Stimulated activated memory B cell treated with anti-CD40 and anti-IgM and Interleukin-4, amounts not matched to agents 10 μg/mL and 1 μg/mL and 100 μg/mL, for 72 hours (primary cell): ENCODE measurements at places on chromosomes 1 and 21.

DNA sequence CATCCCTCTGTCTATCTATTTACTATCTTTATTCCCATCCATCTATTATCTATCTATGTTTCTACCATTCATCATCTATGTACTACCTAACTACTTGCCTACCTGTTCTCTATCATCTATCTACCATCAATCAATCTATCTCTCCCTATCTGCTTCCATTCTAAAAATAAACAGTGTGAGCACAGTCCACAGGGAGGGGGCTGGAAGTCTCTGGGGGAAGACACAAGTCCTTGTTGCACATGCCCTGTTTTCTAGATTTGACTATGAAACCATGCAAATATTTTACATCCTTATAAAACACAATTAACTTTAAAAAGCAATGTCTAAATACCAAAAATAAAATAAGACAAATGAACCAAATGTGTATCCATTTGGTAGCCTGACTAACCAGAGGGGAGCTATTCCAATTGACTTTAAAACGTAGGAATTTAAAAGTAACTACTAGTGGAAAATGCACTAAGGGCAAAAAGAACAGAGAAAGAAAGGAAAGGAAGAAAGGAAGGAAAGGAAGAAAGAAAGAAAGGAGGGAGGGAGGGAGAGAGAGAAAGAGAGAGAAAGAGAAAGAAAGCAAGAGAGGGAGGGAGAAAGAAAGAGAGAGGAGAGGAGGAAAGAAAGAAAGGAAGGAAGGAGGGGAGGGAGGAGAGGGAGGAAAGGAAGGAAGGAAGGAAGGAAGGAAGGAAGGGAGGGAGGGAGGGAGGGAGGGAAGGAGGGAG lies 13.6 kb upstream of the RIPK4 start:
- no peak for ATAC-seq

GRCh38 chr1:164785841-164786534 lies 227.0 kb downstream of the PBX1 start:
- ATAC-seq = no peak

DNA sequence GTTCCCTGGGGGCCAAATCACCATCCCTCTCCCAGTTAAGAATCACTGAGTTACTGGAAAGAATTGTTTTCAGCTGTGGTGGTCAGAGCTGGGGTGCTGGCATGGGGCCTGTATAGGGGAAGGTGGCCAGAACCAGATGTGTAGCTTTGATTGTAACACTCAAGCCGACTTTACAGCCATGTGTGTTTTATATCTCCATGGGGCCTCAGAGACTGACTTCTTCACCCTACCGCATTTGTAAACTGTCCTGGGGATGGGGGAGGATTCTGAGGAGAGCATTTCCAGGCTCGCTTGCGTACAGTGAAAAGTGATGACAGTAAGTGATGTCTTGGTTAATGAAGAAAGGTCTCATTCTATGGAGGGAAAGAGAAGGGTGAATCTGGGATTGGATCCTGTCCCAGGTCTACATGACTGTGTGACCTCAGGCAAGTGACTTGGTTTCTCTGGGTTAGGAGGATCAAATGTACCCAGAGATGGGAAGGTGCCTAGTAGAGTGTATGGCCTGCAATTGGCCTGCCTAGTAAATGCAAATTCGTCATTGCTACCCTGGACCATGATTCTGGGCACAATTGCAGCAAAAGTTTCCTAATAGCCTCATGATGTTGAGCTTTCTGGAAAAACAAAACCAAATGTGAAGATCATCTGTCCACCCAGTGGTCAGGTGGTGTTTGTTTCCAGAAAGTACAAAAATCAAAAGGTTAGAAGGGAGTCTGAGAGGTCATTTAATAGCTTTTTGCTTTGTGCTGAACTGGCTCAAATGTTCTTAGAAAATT lies 49.7 kb upstream of the RCC2 start:
- ATAC-seq = no peak

DNA sequence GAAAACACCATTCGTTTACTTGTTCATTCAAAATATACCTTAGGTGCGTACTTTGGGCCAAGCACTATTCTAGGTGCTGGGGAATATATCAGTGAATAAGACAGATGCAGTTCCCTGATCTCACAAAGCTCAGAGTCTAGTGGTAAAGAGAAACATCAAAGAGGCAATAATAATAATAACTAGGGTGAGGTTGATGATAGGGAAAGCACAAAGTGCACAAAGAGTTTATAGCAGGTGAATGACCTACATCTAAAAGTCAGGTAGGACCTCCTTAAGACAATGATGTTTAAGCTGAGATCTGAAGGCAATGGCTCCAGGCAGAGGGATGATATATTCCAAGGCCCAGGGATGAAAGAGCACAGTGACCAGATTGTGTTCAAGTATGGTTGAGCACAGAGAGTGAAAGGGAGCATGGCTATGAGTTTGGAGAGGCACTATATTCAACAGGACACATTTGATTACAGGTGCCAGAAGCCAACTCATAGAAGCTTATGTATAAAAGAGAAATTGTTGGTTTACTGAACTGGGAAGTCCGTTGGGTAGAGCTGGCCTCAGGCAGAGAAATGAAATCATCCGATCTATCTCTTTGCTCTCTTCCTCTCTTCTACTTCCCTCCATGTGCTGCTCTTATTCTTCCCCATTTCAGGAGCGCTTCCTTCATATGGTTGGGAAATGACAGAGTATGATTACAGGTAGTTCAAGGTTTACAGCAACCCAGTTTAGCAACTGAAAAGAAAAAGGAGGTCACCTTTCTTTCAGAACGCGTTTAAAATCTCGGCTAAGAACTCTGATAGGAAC lies 23.0 kb upstream of the CCT8 start:
- ATAC-seq = no peak

GRCh38 chr1:152151646-152152045 lies 7.4 kb downstream of the RPTN start:
- ATAC-seq = no peak

DNA sequence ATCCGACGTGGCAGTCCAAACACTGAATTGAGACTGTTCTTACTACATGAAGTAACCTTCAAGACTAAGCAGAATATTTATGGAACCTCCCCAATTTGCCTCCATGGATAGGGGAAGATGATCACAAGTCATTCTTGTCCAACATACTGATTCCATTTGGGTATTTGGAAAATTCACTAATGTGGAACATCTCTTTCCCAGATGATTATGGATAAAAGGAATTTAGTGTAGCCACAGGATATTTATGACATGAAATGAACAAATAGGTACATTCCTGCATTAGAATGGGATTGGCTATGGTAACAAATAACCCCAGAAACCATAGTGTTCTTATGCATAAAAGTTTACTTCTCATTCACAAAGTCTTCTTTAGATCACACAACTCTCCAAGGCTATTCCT lies 40.2 kb upstream of the SGIP1 start:
- ATAC-seq = no peak

GRCh38 chr1:206926286-206926685 lies 4.5 kb upstream of the FCMR start:
- ATAC-seq = no peak

GRCh38 chr1:240151136-240151735 lies 59.6 kb downstream of the FMN2 start:
- ATAC-seq = no peak

- no peak for ATAC-seq
Measured at GRCh38 chr1:25959611-25960010, 38.3 kb downstream of the PAFAH2 start.

DNA sequence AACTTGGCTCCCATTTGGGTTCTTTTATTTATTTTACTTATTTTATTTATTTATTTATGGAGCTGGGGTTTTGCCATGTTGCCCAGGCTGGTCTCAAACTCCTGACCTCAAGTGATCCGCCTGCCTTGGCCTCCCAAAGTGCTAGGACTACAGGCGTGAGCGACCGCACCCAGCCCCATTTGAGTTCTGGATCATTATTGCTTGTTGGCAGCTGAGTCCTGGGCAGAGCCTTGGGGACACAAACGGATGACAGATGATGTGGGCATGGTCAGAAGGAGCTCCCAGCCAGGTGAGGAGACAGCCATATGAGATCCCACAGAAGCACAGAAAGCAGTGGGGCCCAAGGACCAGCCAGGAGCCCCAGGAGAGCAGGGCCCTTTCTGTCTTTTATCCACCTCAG lies 254.0 kb downstream of the MATN1 start:
- ATAC-seq = no peak
